ENCODE measurements at places on chromosomes 3 and 15.

GRCh38 chr15:56371495-56372147, 6.4 kb downstream of the TEX9 start:
- DNase-seq = no peak

GRCh38 chr3:167615030-167615429, 38.7 kb downstream of the WDR49 start:
- DNase-seq = no peak

- DNase-seq = peak; percentile 72
These were observed 276.9 kb downstream of the TLE3 start for GRCh38 chr15:69820819-69821218.

- DNase-seq = no peak
These were observed 56.9 kb upstream of the SATB1 start for GRCh38 chr3:18481946-18482548.

- no peak for DNase-seq
These were observed 212.5 kb downstream of the UBE3A start for GRCh38 chr15:25226360-25226759.

- DNase-seq = no peak
These were observed 190.8 kb downstream of the CBLB start for GRCh38 chr3:105678017-105678416.

- no peak for DNase-seq
These were observed at the start of gene CP for GRCh38 chr3:149221783-149222517. Gene CP (minus strand): TSS chr3:149221829. CDS start chr3:149221792, 37 bp downstream.

DNA sequence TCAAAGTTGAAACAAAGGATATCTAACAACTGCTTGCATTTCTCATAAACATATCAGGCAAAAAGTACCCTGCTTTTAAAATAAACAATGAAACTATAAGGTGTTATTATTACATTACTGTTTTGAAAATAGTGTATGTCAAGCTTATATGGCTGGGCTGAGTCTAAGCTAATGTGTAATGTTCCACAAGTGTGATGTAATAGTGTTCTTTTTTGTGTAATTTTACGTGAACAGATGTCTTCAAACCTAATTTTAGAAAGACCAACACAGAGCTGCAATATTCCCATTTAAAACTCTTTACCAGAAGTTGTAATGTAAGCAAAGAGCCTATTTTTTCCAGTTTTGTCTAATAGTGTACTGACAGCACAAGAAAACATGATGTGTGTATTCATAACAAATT, 34.0 kb downstream of the MINDY2 start:
- no peak for DNase-seq

GRCh38 chr3:194689493-194689944, 3.8 kb downstream of the FAM43A start:
- DNase-seq = peak; percentile 33

- DNase-seq = no peak
These were observed 92.9 kb downstream of the APBA2 start for GRCh38 chr15:28978661-28979060.

DNA sequence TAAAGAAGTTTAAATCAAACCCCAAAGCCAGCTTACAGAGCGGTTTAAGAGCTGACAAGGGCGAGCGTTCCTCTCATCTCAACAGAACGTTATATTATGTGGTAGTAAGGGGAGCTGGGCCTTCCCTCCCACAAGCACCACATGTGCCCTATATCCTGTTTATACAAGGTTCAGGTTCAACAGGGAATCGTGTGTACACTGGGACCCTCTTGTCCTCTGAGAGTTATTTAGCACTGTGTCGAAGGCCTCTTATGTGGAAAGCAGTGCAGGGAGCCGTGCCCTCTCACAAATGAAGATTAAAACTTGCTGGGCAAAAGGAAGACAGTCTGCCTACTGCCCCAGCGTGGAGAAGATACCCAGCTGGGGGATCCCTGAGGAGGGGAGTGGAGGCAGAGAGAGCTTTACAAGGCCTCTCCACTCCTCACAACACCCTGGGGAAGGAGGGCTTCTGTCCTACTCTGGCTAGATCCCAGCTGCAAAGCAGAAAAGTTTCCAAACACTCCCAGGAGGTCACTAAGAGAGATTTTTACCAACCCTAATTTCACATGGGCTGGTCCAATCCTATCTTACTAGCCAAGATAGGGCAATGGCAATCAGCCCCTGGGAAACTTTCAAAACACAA, 2.9 kb downstream of the TLE3 start:
- no peak for DNase-seq

GRCh38 chr3:69500604-69501003, 114.7 kb upstream of the FRMD4B start:
- no peak for DNase-seq

DNA sequence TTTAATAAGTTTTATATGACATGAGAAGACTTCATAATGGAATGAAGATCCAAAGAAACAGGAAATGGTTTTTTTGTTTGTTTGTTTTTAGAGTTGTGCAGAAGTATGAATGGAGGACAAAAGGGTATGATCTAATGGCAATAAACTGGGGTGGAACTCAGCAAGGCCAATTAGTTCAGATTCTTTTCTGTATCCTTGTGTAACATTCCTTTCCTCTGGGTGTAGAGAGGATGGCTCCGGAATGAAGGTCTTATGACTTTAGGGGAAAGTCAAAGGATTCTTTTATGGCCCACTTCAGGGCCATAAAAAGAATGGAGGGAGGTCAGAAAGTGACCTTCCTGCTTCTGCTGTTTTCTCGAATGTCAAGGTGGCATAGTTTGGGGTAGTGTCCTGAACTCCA, 152.6 kb downstream of the DPH6 start:
- no peak for DNase-seq

- no peak for DNase-seq
These were observed 71.9 kb downstream of the CMTM8 start for GRCh38 chr3:32310336-32310735.

DNA sequence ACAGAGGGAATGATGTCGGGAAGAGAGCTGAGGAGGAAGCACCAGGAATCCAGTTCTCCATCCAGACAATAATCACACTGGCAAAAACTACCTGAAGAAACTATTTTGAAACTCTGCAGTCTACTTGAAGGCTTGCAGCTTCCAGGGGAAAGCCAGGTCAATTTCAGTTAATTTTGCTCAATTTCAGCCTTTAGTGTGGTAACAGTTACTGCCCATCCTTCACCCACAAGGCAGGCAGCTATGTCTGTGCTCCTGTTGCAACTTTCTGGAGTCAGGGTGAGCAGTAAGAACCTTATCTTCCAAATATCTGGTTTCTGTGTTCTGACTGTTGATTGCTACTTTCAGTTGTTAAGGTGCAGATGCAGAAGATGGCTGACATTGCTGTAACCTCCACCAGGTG, 221.7 kb downstream of the ADAMTS17 start:
- DNase-seq = no peak

GRCh38 chr3:15708882-15709677, 88.7 kb downstream of the ANKRD28 start:
- no peak for DNase-seq

DNA sequence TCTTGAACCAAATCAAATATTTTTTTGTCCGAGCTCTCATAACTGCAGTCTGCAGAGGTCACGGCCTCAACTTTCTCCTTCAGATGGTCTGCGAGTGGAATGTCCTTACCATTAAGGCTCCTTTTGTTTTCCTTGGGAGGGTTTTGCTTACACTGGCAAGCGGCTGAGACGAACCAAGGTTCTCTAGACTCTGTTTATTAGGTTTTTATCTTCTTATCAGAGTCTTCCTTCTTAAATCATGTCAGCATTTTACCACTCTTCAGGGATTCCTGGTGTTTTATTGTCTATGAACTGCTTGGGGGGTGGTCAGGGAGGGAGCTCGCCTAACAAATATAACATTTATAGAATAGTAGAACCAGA, 773.7 kb upstream of the NR2F2 start:
- peak; percentile 47 for DNase-seq

DNA sequence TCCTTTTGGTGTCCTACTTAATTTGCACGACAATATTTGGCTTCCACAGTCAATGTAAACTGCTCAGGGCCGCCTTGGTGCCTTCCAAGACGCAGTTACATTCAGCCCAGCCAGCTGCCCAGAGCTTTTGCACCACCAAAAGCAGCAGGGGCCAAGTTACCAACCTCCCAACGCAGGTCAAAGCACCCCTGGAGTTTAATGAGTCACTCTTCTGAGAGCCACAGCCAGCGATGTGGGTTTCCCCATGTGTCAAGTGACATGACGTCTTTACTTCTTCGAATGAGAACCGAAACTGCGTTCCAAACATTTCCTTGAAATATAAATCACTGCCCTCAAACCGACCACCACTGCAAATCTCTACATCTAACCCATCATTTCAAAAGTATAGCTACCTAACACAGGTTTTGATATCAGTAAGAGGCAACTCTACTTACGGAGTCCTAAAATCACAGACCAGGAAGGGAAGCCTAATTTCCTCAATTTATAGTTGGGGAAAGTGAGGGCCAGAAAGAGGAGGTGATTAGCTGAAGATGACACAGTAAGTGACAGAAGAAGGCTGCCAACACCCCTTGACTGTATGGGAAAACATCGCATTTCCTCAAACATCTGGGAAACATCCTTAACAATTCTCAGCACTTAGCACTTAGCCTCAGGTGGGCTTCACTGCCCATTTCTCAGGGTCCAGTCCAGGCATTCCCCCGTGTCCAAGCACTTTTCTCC, 24.5 kb downstream of the MB21D2 start:
- DNase-seq = peak; percentile 97

- DNase-seq = no peak
These were observed 556.9 kb upstream of the CFAP20DC start for GRCh38 chr3:59606638-59607266.

DNA sequence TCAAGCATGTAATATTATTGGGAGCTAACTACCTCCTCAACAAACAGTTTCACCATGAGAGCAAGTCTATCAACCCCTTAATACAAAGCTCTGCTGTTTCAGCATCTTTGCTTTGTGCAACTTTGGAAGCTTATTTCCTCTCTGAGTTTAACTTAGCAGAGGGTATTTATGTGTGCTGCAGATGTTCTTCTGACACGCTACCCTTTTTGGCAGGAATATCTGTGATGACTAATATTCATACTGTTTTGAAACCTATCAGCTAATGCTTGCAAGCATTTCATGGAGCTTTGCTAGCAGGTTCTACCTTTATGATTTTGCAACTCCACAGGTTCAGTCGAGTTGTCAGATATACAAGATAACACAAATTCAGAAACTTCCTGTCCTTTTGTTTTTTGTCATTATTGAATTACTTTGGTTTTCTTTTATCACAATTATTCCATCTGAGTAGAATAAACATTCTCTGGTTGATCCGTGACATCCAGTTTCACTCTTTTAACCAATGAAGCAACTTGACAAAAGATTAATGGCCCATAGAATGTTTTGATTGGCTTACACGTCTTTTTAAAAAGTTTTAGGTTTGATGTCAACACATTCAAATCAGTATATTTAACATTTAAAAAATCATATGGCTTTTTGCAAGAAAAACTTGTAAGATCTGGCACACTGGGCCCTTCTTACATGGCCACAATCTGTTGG, 1.7 kb upstream of the SLC9A9 start:
- peak; percentile 85 for DNase-seq

DNA sequence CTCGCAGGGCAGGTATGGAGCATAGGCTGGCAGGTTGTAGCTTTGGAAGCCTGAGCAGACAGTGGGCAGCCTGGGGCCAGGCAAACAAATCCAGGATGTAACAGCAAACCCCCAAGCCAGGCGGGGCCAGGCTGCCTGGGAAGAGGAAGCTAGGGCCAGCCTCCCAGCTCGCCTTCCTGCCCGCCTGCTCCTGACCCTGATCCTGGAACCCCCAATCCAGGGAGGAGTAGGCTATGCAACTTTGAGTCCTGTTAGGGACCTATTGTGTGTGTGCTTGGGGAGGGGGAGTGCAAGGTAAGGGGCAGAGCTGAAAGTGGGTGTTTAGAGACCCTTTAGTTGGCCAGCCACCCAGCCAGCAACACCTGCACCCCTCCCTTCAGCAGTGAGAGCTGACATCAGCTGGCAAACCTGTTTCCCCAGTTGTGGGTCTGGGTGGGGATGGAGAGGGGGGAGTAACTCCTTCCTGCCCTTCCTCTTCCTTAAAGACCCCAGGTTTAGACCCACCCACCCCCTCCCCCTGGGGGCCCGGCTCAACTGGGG, 2.5 kb downstream of the NBEAL2 start:
- no peak for DNase-seq

- peak; percentile 95 for DNase-seq
These were observed 103.0 kb downstream of the SUCNR1 start for GRCh38 chr3:151976211-151977050.

GRCh38 chr3:46163556-46164041, 44.5 kb downstream of the CCR1 start:
- DNase-seq = no peak

- no peak for DNase-seq
These were observed 25.0 kb downstream of the RGMA start for GRCh38 chr15:93063796-93064690.

DNA sequence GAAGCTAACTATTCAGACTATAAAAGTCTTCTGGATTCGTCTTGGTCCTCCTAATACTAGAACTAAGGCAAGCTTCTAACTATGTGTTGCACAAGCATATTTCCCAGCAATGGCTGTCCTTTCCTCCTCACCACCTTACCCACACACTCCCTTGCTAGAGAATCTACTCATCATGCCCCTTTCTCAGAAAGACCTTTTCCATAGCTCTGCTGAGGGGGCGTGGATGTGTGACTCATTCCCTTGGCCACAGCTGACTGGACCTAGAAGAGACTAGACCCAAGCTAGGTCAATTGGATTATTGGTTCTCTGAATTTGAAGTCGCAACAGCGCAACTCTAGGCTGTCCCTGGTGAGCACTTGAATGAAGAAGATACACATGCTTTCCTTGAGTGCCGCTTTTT, 47.1 kb downstream of the ERC2 start:
- no peak for DNase-seq

GRCh38 chr15:36469311-36469966, 110.0 kb upstream of the CDIN1 start:
- peak; percentile 29 for DNase-seq

- DNase-seq = peak; percentile 53
These were observed 28.5 kb upstream of the CMSS1 start for GRCh38 chr3:99789011-99789721.

DNA sequence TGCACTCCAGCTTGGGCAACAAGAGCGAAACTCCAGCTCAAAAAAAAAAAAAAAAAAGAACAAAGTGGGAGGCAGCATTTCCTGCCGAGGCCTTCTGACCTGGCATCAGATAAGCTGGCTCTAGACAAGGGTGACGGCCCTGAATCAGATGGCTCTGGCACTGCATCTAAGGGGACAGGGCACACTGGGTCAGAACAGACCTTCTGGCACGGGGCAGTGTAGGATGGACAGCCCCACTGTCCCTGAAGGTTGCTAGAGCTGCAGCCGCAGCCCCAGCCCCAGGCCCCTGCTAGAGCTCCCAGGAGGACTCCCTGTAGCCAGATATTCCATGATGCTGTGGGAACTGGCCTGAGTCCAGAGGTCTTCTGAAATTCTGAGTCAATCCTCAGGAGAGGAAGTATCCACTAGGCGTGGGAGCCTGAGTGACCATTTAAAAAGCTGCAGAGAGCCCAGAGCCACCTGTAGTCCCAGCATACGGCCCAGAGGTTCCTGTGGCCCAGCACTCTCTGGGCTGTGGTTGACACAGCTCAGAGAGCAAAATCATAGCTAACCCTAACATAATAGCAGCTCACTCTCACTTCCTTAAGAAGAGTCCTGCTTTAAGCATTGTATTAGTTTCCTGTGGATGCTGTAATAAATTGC, 69.2 kb upstream of the MFGE8 start:
- peak; percentile 19 for DNase-seq

All from astrocyte of the cerebellum (primary cell).